Ascending aorta (tissue), 2 donors: ENCODE measurements at places on chromosomes 1 and 21.
A peak's percentile ranks its signal among the peaks of the same experiment; 100 is the strongest.

- H3K4me3 ChIP-seq = peak overlapping the region; percentile 37
- peak; percentile 80 for DNase-seq
- no peaks in the 10 kb centered on the region for H3K27me3 ChIP-seq
- no peak overlapping the region for H3K27ac ChIP-seq
- no peaks in the 10 kb centered on the region for H3K36me3 ChIP-seq
- no peaks in the 10 kb centered on the region for H3K4me1 ChIP-seq
Measured at GRCh38 chr21:41068967-41069642, 98.9 kb upstream of the BACE2 start.

GRCh38 chr1:108961198-108961597, 2.1 kb downstream of the CLCC1 start:
- H3K4me3 ChIP-seq = peak overlapping the region; percentile 91
- DNase-seq = no peak
- peaks cover 13% of the 10 kb centered on the region for H3K4me1 ChIP-seq
- peaks cover 5% of the 10 kb centered on the region for H3K36me3 ChIP-seq
- H3K27me3 ChIP-seq = no peaks in the 10 kb centered on the region

DNA sequence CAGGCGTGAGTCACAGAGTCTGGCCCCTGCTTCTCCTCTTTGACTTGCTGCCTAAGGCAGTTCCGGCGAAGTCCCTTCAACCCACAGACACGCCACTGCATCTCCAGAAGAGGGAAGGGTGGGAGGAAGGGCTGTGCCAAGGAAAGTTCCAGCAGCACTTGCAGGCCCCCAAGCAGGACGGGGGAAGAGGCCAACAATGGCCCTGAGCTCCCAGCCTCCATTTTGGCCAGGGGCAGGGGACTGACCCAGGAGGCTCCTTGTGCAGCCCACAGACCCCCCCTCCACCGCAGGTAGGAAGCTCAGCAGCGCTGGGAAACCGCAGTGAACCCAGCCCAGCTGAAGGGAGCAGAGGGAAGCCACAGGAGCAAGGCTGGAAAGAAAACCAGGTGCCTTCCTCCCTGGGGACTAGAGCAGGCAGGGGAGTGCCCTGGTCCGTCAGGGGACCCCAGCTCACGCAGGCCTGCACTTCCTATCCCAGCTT, 35.4 kb downstream of the ACOT7 start:
- no peaks in the 10 kb centered on the region for H3K36me3 ChIP-seq
- H3K4me3 ChIP-seq = no peak overlapping the region
- H3K4me1 ChIP-seq = peaks cover 25% of the 10 kb centered on the region

DNA sequence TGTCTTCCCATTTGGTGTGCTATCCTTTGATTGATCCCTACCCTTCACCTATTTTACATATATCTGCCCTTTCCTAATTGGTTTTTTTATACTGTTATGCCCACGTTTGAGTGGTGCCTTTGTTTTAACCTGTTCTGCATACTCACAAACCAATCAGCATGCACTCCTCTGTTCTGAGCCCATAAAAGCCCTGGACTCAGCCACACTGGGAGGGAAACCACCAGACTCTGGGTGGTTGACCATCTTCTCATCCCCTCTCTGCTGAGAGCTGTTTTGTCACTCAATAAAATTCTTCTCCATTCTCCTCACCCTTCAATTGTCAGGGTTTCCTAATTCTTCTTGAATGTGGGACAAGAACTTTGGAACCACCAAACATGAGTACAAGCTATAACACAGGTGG, 989.8 kb downstream of the ADGRL2 start:
- H3K4me1 ChIP-seq = no peaks in the 10 kb centered on the region
- DNase-seq = no peak
- H3K4me3 ChIP-seq = no peak overlapping the region
- no peaks in the 10 kb centered on the region for H3K36me3 ChIP-seq
- no peaks in the 10 kb centered on the region for H3K27me3 ChIP-seq

DNA sequence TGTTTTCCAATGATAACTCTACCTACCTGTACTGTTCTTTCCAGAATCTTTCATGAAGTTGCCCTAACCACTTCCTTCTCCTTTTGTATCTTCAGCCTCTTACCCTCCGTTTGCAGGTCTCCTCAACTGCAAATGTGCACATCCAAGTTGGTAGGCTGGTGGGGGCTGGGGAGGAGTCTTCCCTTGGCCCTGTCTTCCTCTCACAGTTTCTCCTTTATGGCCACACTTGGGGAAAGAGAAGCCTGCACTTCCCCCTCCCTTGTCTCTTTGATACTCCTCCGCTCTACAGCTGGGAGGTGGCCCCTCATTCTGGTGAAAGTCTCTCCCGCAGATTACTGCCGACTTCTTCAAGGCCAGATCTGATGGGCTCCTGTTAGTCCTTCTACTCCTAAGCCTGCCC, 26.9 kb upstream of the GPR88 start:
- no peaks in the 10 kb centered on the region for H3K4me1 ChIP-seq
- H3K4me3 ChIP-seq = no peak overlapping the region
- no peak overlapping the region for H3K27ac ChIP-seq
- no peak for DNase-seq
- H3K36me3 ChIP-seq = peaks cover 4% of the 10 kb centered on the region

DNA sequence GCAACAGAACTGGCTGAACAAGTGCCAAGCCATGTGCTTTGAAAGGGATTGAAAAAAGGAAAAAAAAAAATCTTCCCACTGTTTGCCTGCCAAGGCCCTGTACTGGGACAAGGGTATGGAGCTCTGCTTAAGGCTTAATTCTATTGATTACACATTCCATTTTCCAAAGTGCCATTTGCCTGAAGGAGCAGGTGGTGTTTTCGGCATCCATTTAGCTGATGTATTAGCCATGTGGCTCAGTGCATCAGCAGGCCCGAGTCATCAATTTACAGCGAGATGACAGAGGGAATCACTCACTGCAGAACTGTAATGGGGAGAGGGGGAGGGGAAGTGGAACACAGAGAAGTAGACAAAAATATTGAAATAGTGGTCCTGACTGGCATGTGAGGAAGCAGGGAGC, 144.2 kb upstream of the BEND5 start:
- no peak overlapping the region for H3K27ac ChIP-seq
- no peak for DNase-seq
- peaks cover 3% of the 10 kb centered on the region for H3K4me1 ChIP-seq
- no peak overlapping the region for H3K4me3 ChIP-seq

DNA sequence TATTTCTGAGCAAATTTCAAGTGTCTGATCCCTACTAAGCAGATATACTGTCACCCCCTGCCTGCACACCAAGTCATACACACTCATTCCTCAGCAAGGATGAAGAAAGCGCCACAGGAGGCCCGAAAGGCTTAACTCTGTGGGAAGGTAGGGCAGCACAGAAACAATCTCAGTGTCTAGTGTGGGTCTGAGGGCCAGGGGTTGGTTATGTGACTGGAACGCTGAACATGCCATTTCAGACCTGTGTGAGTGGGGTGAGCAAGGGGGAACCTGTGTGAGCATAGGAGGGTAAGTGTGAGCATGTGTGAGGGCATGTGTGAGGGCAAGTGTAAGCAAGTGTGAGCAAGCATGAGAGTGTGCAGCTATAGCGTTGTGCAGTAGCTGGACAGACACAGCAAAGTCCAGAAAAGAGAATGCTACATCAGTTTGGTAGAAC, 6.2 kb downstream of the ITPKB start:
- peaks cover 43% of the 10 kb centered on the region for H3K4me1 ChIP-seq
- DNase-seq = no peak
- H3K4me3 ChIP-seq = peak overlapping the region; percentile 36
- H3K27ac ChIP-seq = no peak overlapping the region
- H3K27me3 ChIP-seq = no peaks in the 10 kb centered on the region
- H3K36me3 ChIP-seq = no peaks in the 10 kb centered on the region

DNA sequence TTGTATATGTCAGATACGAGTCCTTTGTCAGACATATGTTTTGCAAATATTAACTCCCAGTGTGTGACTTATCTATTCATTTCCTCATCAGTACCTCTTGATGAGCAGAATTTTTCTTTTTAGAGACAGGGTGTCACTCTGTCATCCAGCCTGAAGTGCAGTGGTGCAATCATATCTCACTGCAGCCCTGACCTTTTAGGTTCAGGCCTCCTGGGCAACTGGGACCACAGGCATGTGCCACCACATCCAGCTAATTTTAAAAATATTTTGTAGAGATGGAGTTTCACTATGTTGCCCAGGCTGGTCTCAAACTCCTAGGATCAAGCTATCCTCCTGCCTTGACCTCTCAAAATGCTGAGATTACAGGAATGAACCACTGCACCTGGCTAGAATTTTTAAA, 93.0 kb downstream of the HLCS start:
- H3K36me3 ChIP-seq = no peaks in the 10 kb centered on the region
- H3K4me1 ChIP-seq = no peaks in the 10 kb centered on the region
- H3K4me3 ChIP-seq = no peak overlapping the region
- DNase-seq = no peak
- H3K27me3 ChIP-seq = no peaks in the 10 kb centered on the region

DNA sequence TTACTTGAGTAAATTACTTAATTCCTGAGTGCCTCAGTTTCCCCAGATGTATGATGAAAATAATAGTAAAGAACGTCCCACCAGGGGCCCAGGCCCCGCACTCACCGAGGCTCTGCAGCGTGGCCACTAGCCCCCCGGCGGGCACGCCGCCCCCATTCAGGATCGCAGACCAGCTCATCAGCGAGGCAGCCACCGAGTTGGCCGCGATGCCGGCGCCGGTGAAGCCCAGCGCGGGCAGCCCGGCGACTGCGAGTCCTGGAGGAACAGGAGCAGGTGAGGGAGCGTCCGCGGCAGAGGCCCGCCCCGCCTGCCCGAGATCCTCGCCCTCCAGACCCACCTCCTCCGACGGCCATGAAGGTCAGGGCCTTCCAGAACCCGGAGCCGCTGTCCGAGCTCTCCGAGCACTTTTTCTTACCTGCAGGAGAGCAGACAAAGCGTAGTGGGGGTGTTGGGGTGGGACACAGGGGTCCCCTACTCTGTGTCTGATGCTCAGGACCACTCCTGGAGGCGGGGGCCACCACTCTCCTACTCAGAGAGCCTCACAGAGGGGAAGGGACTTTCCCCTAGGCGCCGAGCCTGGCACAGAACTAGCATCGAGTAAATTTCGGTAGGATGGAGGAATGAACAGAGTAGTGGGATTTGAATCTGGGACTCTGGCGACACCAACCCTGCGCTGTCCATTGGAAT, 3.7 kb downstream of the IFI6 start:
- no peaks in the 10 kb centered on the region for H3K4me1 ChIP-seq
- no peak overlapping the region for H3K4me3 ChIP-seq
- no peak for DNase-seq
- no peaks in the 10 kb centered on the region for H3K27me3 ChIP-seq
- no peak overlapping the region for H3K27ac ChIP-seq

DNA sequence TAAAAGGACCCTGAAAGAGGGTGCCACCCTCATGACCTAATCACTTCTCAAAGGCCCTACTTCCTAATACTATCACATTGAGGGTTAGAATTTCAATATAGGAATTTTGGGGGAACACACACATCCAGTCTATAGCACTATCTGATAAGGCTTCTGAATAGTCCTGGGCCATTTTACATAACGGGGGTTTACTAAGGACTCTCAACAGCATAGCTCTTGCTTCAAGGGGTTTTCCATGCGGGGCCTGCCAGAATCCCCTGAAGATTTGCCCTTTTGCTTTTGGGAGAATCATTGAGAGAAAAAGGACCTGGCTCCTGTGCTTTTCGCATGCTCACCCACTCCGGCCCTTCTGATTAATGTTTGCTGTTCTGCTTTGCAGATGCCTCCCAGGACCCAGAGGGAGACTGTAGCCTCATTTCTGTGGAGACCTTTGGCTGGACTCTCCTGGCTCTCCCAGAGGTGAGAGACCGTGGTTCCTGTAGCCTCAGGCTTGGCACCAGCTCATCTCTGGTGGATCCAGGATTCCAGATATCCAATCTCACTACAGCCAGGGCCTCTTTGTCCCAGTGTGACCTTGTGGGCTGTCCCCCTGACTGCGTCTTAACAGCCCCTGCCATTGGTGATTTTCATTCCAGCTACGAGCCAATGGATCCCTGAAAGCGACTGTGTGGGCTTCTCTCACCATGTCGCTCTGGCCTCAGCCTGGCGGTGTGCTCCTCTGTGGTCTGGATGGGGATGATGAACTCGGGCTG, 72.6 kb downstream of the DDR2 start:
- H3K4me3 ChIP-seq = no peak overlapping the region
- no peaks in the 10 kb centered on the region for H3K27me3 ChIP-seq
- H3K4me1 ChIP-seq = peaks cover 4% of the 10 kb centered on the region

GRCh38 chr1:177441281-177441680, 270.5 kb downstream of the BRINP2 start:
- DNase-seq = no peak
- no peaks in the 10 kb centered on the region for H3K27me3 ChIP-seq
- H3K4me1 ChIP-seq = no peaks in the 10 kb centered on the region
- no peaks in the 10 kb centered on the region for H3K36me3 ChIP-seq

- peaks cover 49% of the 10 kb centered on the region for H3K4me1 ChIP-seq
- H3K27ac ChIP-seq = peak overlapping the region; percentile 79
- H3K27me3 ChIP-seq = no peaks in the 10 kb centered on the region
- no peak for DNase-seq
Measured at GRCh38 chr1:202282025-202282371, 59.7 kb downstream of the UBE2T start.

DNA sequence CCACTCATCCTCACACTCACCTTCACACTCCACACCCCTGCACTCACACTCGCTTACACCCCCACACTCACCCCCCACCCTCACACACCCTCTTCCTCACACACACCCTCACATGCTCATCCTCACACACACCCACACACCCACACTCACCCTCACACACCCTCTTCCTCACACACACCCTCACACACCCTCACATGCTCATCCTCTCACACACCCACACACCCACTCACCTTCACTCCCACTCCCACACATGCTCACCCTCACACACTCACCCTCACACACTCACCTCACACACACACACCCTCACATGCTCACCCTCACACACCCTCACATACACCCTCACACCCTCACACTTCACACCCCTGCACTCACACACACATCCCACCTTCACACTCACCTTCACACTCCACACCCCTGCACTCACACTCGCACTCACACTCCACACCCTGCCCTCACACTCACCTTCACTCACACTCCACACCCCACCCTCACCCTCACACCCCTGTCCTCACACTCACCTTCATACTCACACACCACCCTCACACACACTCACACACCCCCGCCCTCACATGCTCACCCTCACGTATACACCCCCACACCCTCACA, 42.6 kb upstream of the EDN2 start:
- no peaks in the 10 kb centered on the region for H3K36me3 ChIP-seq
- H3K27ac ChIP-seq = no peak overlapping the region
- H3K4me1 ChIP-seq = no peaks in the 10 kb centered on the region
- H3K4me3 ChIP-seq = no peak overlapping the region
- no peak for DNase-seq
